Activated CD4-positive, alpha-beta T cell treated with anti-CD3 and anti-CD28 coated beads, Interleukin-2, amount 50 U/mL, for 48 hours (primary cell): ENCODE measurements at places on chromosomes 7 and 10.
A peak's percentile ranks its signal among the peaks of the same experiment; 100 is the strongest.

- DNase-seq, result no peak
These were observed 40.5 kb downstream of the ANLN start for GRCh38 chr7:36430186-36430585.

GRCh38 chr7:116776046-116776445 lies 86.3 kb upstream of the CAPZA2 start:
- DNase-seq, result no peak

GRCh38 chr10:50417886-50418830 lies 166.8 kb upstream of the ASAH2 start:
- DNase-seq, result peak; percentile 60

DNA sequence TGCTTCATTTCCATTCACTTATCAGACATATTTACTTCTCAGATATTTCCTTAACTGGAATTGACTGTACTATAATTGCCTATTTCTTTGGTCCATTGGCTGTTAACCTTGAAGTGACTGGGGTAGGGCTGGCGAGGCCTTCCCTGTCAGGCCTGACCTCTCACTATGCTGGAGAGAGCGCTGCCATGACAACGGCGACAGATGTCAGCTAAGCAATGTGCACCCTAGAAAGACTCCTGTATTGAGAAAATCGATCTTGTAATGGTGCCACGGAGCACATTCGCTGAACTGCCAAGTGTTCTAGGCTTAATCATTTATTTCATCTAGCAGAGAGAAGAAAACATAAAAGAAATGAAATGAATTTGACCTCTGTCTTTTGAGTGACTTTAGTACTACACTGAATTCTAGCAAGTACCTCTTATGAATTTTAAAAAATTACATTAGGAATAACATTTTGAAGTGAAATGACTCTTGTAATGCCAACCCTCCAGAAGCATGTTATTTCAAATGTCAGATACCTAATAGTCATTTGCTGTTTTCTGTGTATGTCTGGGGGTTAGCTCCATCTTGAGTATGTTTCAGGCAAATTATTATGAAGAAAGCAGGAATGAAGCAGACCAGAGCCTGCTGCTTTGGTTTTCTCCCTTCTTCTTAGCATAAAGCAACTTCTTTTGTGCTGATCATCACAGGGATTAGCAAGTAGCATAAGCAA lies 148.0 kb downstream of the SNX10 start:
- DNase-seq, result no peak

GRCh38 chr10:96614515-96614914 lies 27.7 kb upstream of the TM9SF3 start:
- no peak for DNase-seq

GRCh38 chr10:19595212-19595845 lies 220.9 kb upstream of the PLXDC2 start:
- DNase-seq, result no peak

GRCh38 chr10:30502266-30503060 lies 68.5 kb downstream of the MAP3K8 start:
- no peak for DNase-seq

DNA sequence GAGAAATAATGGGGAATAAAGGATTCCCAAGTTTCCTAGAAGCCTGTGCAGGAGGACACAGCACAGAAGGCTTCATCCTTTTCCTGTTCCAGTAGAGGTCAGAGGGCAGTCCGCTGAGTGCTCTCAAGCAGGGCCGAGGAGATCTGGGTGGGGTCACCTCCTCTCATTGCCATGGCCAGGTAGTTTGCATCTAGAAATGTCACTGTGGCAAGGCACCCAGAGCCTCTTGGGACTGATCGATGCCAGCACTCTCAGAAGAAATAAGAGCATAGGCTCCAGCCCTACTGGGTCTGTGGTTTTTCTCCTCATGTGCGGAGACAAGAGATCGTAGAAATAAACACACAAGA lies 7.9 kb downstream of the NUB1 start:
- DNase-seq, result no peak

DNA sequence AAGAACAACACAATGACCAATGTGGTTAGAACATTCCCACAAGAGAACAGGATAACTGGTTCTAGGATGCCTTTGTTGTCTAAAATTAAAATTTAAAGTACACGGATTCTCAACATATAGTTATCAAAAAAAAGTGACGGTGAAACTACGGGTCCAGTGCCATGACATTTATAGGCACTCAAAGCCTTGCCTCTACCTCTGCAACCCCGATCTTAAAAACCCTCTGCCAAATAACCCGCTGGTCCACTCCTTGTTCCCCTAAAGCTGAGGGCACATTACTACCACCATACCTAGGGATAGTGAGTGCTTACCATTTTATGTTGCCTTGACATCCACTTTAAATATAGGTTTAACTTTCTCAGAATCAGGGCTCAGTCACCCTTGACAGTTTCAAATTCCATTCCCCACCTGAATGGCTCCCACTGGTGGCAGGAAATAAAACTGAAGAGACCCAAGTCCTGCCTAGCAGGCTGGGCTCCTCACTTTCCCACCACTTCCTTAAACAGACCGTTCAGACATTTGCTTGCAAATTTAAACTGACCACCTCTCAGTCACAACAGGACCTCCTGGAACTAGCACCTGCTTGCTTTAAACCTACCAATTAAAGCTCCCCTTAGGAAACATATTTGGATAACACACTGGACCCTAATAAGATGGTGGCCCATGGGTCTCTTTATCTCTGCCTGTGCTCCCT lies 169.9 kb upstream of the ASAH2 start:
- DNase-seq, result no peak

DNA sequence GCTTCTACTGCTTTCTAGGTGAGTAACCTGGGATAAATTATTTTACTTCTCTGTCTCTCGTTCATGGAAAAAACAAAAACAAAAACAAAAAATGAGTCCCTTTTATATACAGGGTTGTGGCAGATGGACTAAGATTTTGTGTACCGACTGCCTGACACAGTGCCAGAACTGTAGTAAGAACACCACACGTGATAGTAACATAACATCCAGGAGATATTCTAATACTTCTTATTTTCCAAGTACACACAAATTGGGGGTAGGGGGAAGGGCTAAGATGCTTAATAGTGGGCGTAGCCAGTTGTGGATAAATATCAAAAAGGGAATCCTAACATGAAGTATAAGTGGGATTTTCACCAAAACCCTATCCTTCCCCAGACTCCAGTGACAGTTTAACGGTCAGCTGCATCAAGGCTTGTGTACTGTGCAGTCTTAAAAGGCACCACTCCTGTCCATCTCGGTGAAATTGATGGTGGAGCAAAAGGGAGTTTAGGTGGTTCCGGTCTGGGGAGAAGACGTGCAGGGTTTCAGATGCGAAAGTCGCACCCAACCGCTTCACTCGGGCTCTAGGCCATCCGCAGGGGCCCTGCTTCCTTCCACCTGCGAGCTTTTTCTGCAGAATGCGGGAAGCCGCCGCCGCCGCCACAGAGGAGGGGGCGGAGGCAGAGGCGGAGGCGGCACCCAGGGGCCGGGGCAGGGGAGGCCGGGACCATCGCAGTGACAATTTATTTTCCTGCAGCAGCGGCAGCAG lies at the start of gene STAMBPL1:
TSS of gene STAMBPL1 (plus strand) at position 712 of the 748 bp plus-strand sequence. CDS start 21,464 bp downstream, outside the sequence.
- DNase-seq, result peak; percentile 83

DNA sequence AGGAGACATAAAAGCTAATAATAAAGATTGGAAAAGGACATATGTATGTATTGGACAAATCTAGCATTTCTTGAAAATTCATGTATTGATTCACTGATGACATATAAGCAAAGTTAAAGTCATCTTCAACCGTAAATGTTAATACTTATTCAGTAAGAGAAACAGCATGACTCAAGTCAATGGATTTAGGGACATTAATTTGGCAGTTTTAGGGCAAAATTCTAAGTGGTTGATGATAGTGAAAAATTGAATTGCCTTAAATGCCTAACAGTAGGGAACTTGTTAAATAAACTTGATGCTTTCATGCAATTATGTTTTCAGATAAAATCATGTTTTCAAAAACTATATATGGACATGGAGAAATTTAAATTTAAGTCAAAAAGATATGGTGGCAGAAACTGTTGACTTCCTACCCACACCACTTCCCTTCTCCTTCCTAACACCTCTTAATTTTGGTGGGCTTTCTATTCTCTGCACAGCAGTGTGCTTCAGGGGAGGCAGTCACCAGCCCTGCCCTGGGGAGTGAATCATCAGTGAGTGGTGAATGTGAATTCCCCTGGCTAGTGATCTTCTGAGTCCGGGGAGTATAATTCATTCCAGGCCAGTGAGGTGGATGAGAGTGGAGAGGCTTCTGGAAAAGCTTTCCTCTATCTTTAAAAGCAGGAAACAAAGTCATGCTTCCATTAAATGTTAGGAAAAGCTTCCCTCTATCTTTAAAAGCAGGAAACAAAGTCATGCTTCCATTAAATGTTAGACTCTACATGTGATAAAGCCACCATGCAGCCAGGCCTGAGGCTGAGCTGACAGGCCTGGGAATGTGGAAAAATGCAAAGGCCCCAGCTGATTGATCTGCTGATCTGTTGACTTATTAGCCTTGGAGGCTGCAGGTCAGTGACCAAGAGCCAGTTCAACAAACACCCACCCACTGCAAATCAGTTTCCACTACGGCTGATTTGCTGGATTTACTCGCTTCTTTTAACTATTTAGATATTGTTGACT lies 25.2 kb upstream of the ITGB1 start:
- peak; percentile 28 for DNase-seq

DNA sequence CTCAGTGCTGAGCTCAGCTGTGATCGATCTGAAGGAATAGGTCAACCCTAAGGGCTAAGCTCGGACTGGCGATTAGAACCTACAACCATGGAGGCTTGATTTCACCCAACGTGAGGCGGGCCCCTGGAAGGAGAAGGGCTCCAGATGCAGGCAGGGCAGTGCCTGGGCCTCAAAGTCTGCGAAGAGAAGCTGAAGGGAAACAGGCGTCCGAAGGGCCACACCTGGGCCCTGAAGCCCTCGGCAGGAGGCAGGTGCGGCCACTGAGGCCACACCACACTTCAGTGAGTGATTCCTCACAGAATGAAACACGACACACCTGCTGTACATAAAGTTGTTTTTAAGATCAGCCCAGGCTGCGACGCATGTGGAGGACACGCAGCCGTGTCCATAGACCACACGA lies 198.7 kb downstream of the PTPRN2 start:
- no peak for DNase-seq
